Choroid plexus epithelial cell (primary cell): ENCODE measurements at places on chromosomes 11 and 22.

GRCh38 chr11:48011102-48011797 is 30.9 kb downstream of the PTPRJ start:
- no peak for DNase-seq

GRCh38 chr22:47172771-47173534 is 410.5 kb downstream of the TBC1D22A start:
- no peak for DNase-seq

- peak; percentile 94 for DNase-seq
Observed at GRCh38 chr22:44523981-44524759, 26.1 kb upstream of the RTL6 start.

GRCh38 chr11:106001304-106002012 is 20.6 kb downstream of the MSANTD4 start:
- peak; percentile 17 for DNase-seq

DNA sequence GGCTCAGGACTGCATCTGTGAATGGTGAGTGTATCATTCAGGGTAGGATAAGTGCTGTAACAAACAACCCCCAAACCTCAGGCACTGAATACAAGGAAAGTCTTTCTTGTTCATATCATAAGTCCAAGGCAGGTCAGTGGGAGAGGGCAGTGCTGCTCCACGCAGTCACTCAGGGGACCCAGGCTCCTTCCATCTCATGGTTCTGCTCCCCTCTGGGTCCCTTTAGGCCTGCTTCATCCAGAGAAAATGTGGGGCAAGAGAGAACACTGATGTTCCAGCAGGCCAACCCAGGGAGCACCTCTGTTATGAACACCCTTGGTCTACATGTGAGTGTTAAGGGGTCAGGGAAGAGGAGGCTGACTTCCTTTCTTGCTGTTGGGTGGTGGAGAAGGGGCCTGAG is 187.8 kb downstream of the CHST1 start:
- DNase-seq, result no peak
